Gastrocnemius medialis (tissue), 4 donors: ENCODE measurements at places on chromosomes 12 and 14.

- no peak for DNase-seq
Measured at GRCh38 chr12:11765817-11766794, 116.6 kb downstream of the ETV6 start.

GRCh38 chr12:39048395-39048794 lies 143.0 kb upstream of the CPNE8 start:
- no peak for DNase-seq

DNA sequence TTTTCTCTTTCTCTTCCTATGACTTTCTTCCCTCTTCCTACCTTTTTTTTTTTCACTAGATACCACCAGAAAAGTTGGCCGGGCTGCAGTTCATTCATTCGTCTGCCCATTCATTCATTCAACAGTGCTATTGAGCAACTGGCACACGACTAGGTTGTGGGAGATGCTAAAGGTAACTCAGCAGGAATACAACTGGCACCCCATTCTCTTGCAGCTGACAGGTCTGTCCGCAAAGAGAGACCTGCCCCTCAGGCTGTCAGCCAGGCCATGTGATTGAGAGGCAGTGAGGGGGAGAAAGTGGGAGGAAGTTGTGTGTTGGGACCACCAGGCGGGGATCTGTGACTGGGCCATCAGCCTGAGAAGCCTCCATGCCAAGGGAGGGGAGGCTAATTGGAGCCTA lies 105.2 kb downstream of the TSPAN9 start:
- DNase-seq: no peak

- DNase-seq: no peak
Measured at GRCh38 chr14:76715511-76716081, 45.7 kb upstream of the VASH1 start.

DNA sequence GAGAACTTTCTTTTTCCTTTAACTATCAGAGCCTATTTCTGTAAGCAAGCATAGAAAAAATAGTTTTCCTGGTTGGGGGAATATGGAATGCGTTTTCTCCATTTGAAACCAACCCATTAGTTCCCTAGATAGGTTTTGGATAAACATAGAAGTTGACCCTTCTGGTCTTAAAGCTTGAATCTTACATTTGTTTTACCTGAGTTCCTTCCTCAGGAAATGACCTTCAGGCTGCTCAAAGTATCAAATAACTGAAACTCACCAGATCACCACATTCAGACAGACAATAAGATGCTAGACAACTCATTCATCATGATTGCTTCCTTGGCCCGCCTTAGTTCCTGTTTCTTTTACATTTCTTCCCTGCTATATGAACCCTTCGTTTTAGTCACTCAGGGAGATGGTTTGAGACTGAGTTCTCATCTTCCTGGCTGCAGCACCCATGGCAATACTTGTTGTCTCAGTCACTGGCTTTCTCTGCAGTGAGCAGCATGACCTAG lies 52.2 kb downstream of the LRP6 start:
- no peak for DNase-seq

DNA sequence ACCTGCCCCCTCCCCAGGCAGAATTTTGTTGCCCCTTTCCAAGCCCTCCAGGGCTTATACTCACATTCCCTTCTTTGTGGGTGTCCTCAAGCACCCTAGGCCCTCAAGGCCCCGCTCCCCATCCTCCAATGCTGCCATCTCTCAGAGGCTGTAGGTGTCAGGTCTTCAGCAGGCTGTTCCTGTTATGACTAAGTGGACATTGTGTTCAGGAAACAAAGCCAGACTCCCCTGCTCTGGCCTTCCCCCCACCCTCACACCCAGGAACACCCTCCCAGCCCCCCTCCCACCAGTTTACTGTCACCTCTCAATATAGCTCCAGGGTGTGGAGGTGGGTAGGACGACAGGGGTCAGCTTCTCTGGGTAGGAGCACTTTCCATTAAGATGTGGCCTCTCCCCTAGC lies 1.4 kb upstream of the MYH6 start:
- peak; percentile 66 for DNase-seq
